ENCODE measurements at places on chromosomes 4 and X.

DNA sequence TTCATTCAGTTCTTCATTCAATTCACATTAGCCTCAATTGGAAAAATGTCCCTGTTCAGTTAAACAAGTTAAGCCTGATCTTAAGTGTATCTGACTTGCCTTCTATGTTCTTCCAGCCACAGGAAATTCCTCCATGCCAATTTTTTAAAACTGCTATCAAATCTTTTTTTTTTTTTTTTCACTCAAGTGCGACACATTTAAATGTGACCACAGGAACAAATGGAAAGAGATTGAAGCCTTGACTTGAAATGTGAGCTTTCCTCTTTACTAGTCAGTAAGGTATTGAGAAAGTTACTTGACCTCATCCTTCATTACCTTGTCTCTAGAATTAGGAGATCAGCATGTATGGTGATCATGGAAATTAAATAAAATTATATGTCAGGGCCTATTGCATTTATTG lies 165.1 kb downstream of the SLIT2 start:
- DNase-seq: no peak

DNA sequence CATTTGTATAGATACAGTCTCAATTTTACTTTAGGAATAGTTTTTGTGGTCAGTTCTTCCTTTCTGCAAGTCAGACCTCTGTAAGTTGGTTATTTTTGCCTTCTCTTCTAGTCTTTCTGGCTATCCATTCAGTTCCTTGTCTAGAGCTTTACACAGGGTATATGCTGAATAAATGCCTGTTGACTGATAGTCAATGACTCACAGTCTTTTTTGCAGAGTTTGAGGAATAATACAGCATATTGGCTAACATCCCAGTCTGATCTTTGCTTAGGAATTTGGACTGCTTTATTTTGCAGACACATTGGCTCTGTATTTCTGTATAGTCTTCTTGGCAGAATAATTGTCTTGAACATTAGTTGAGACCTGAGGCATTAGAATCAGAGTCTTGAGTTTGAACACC lies 132.4 kb downstream of the MAGEC1 start:
- no peak for DNase-seq

DNA sequence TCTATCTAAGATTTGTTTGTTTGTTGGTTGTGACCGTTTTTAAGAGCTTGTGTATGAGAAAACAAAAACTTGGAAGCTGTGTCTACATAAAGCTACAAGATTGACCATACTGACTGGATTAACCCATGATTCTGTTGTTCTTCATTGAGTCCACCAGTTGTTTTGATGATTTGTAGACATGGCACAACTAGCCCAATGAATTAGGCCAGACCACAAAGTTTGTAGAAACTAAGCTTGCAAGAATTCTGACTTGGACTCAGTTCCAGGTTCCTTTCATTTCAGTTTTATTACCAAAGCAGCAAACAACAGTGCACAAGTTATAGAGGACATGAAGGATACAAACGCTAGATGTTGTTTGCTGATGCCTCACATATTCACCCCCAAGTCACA lies 119.3 kb downstream of the RASGEF1B start:
- no peak for DNase-seq

DNA sequence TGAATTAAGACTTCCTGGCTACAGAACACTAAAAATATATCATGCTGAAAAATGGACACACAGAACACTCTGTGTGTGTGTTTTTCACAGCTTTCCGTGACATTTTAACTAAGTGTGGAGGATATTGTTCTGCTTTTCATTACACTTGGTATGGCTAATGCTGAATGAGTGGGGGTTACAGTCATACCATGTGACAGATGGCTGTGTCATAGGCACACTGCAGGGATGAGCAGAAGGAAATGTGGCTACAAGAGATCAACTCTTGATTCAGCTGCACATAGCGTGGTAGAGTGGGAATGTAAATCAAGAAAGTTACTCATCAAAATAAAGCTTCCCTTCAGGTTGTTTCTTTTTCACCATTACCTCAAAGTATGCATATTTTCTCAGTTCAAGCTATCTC lies 669.8 kb downstream of the IQCM start:
- no peak for DNase-seq

DNA sequence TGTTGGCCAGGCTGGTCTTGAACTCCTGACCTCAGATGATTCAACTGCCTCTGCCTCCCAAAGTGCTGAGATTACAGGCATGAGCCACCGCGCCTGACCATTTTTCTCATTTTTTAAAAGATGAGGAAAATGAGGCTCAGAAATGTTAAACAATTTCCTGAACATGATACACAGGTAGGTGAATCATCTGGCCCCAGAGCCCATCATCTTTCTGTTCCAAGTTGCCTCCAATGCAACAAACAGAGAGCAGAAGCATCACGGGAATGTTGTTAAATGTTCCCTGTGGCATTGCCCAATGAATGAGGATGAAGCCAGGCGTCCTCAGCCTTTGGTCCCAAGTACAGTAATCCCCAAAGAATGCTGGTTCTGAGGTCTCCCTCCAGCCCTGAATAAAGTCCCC lies 31.3 kb upstream of the ANXA5 start:
- DNase-seq: no peak

GRCh38 chrX:70044541-70045245 lies 5.0 kb downstream of the AWAT2 start:
- no peak for DNase-seq

DNA sequence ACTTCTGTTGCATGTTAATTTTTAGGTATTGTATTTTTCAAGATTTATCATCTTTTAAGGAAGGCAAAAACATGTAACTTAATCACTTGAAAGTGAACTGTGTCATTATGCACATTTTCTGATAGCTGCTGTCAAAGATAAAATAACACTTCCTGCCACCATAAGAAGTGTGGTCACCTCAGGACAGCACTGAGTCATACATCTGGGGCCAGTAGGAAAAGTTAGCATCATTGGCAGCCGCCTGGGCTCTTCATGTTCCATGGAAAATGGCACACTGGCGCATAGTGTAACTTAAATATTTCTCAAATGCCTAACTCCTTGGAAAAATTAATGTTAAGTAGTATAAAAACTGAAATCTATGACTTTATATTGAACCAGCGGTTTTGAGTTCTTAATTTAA lies 24.2 kb downstream of the CNKSR2 start:
- no peak for DNase-seq

- DNase-seq: no peak
Observed at GRCh38 chrX:48590203-48591103, 6.8 kb upstream of the WDR13 start.

- DNase-seq: no peak
Observed at GRCh38 chr4:4851081-4851480, 8.4 kb upstream of the MSX1 start.

GRCh38 chr4:76166480-76166879 lies 18.3 kb upstream of the NUP54 start:
- DNase-seq: no peak

DNA sequence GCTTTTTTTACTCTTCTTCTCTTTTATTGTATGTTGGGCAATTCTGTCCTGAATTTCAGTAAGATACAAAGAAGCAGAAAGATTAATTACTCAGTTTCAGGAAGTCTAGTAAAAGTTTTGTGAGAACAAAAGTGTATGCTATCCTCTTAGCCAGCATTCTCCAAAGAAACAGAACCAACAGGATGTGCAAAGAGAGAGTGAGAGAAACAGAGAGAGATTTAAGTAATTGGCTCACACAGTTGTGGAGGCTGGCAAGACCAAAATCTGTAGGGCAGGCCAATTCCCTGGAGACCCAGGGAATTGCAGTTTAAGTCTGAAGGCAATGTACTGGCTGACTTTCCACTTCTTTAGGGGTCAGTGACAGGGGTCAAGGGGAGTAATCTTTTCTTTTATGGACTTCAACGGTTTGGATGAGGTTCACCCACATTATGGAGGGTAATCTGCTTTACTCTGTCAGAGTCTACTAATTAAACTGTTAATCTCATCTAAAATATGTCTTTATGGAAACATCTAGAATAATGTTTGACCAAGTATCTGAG lies 59.2 kb upstream of the SLC39A8 start:
- no peak for DNase-seq

All from GM12891 (cell line).